Tibial nerve (tissue), 4 donors: ENCODE measurements at places on chromosomes 7 and 10. TPM values are rescaled to one million over a fixed set of nuclear protein-coding genes. Genes with fewer than 3 reads are reported as not detected.

The FBXL13 gene
- 1.3 TPM for total RNA-seq

The GIMAP2 gene
- total RNA-seq, result 22.0 TPM

The ZMIZ2 gene
- 33.5 TPM for total RNA-seq

GRCh38 chr10:96370584-96371157 lies 11.9 kb upstream of the OPALIN start:
- H3K4me3 ChIP-seq, result no peak overlapping the region
- H3K27ac ChIP-seq, result no peak overlapping the region
- no peaks in the 10 kb centered on the region for H3K36me3 ChIP-seq
- no peaks in the 10 kb centered on the region for H3K27me3 ChIP-seq
- no peaks in the 10 kb centered on the region for H3K4me1 ChIP-seq

DNA sequence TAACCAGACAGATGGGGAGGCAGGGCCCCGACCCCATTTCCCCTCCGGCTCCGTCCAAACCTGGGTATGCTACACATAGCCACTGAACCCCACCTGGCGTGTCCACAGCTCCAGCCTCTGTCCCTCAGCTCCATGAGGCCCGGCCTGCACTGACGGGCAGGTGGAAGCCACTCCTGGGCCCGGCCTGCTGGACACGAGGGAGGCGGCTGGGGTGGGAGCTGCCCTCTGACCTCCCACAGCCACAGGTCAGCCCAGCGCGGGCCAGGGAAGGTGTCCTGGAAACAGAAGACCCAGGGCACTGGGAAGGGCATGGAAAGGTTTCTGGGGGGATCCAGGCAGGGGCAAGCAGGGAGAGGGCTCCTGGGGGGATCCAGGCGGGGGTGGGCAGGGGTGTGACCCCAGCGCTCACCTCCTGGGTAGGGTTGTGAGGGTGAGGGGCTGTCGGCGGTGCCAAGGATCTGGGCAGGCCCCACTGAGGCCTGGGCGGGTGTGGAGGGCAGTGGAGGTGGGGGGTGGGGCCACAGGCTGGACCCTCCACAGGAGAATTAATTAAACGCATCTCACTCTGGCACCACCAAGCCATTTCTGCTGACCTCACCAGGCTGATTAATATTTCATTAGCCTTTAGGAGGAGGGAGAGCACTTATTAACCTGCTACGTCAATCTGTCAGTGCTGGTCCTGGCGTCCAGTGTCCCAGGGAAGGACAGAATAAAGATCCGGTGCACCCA lies 108.9 kb downstream of the UNCX start:
- H3K27ac ChIP-seq, result no peak overlapping the region
- DNase-seq, result no peak
- H3K36me3 ChIP-seq, result no peaks in the 10 kb centered on the region
- no peak overlapping the region for H3K4me3 ChIP-seq

- H3K4me3 ChIP-seq, result no peak overlapping the region
- DNase-seq, result no peak
- H3K36me3 ChIP-seq, result no peaks in the 10 kb centered on the region
- H3K4me1 ChIP-seq, result no peaks in the 10 kb centered on the region
- no peak overlapping the region for H3K27ac ChIP-seq
These were observed 357.7 kb downstream of the FGFR2 start for GRCh38 chr10:121240556-121240955.

DNA sequence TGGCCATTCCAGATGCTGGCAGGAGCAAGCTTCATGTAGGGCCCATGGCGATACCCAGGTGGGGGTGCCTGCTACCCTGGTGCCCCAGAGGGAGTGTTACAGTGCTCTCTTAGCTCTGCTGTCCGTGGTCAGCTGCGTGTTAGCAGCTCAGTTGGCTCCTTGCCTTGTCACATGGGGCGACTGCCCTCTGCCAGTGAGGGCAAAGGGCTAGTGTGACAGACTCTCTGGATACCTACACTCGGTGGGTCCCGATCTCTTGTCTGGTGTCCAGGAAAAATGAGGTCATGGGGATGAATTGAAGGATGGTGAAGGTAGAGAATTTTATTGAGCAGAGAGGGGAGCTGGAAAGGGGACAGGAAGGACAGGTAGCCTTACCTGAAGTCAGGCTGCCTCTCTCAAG lies 152.2 kb downstream of the CYP26A1 start:
- no peaks in the 10 kb centered on the region for H3K36me3 ChIP-seq
- no peaks in the 10 kb centered on the region for H3K4me1 ChIP-seq
- H3K4me3 ChIP-seq, result no peak overlapping the region
- no peaks in the 10 kb centered on the region for H3K27me3 ChIP-seq
- H3K27ac ChIP-seq, result no peak overlapping the region

The SORBS1 gene
- total RNA-seq, result 427 TPM

DNA sequence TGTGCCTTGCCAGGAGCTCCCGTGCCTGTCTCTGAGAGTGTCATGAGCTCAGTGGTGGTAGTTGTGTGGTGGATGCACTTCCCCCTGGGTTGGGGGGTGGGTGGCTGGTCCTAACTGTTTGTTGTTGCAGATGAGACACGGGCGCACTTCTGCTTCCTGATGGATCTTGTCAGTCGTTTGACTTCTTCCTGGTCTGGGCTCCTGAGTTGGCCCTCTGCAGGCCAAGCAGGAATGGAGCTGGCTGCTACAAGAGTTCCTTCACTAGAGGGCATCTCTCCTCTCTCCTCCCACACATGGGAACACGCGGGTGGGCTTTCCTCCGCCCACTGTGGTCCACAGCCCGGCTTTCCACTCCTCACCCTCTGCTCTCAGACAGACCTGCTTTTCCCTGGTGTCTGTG lies 82.0 kb downstream of the BMS1 start:
- H3K27ac ChIP-seq, result no peak overlapping the region
- H3K4me3 ChIP-seq, result no peak overlapping the region

The KIAA1549 gene
- 2.4 TPM for total RNA-seq

The POU6F2 gene
- 1.3 TPM for total RNA-seq

The EBLN1 gene
- total RNA-seq, result not detected

DNA sequence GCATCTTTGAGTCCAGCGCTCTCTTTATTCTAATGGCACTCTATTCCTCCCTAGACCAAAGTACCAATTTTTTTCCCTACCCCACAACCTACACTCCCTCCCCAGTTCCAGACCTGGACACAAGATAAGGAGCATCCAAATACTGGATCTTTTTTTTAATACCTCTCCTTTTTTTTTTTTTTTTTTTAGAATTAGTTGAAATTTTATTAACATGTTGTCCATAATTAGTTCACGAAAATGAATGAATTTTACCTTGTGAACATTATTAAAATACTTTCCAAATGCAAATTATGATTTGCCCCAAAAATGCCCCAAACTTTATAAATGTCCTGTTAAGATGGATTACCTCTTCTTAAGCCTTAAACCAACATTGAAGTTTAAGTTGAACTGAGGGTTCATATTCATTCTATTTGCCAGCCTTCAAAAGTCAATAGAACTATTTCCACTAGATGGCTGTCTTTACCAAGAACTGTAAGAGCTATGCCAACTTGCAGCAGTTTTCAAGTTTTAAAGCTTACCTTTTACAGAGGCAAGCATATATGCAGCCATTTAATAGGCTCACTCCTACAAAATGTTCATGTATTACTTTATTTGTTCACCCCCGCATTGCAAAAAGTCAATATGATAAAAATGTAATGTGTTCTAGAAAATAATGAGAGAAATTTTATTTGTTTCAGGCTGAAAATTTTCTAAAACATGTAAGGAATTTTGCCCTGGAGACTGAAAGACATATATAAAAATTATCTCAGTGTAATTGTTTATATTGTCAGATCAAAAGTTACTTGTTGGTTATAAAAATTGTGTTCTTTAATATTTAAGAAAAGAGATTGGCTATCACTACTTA lies 39.7 kb upstream of the TNKS2 start:
- H3K27ac ChIP-seq, result no peak overlapping the region
- no peak for DNase-seq
- H3K36me3 ChIP-seq, result no peaks in the 10 kb centered on the region
- no peaks in the 10 kb centered on the region for H3K4me1 ChIP-seq

The FAM241B gene
- total RNA-seq, result 4.2 TPM

DNA sequence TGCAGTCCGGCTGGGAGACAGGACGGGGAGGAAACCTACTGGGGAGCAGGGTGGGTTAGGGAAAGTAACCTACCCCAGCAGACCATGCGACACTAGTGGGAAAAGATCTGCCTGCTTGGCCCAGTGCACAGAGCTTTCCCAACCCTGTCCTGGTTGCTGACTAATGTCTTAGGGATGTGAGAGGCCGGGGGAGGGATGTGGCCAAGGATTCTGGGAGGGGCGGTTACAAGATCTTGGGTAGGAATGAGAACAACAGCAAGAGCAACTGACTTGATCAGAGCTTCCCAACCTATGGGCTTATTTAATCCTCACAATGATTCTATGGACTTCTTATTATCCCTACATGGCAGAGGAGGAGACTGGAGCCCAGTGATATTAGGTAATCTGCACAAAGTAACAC lies 24.0 kb upstream of the EIF5AL1 start:
- no peaks in the 10 kb centered on the region for H3K36me3 ChIP-seq
- H3K4me1 ChIP-seq, result peaks cover 42% of the 10 kb centered on the region
- DNase-seq, result peak; percentile 77
- H3K4me3 ChIP-seq, result no peak overlapping the region
- H3K27ac ChIP-seq, result peak overlapping the region; percentile 60

- no peak overlapping the region for H3K4me3 ChIP-seq
- no peak overlapping the region for H3K27ac ChIP-seq
- peak; percentile 64 for DNase-seq
- no peaks in the 10 kb centered on the region for H3K27me3 ChIP-seq
- H3K4me1 ChIP-seq, result no peaks in the 10 kb centered on the region
- peaks cover 56% of the 10 kb centered on the region for H3K36me3 ChIP-seq
These were observed 20.2 kb downstream of the PDCD11 start for GRCh38 chr10:103416436-103417147.

DNA sequence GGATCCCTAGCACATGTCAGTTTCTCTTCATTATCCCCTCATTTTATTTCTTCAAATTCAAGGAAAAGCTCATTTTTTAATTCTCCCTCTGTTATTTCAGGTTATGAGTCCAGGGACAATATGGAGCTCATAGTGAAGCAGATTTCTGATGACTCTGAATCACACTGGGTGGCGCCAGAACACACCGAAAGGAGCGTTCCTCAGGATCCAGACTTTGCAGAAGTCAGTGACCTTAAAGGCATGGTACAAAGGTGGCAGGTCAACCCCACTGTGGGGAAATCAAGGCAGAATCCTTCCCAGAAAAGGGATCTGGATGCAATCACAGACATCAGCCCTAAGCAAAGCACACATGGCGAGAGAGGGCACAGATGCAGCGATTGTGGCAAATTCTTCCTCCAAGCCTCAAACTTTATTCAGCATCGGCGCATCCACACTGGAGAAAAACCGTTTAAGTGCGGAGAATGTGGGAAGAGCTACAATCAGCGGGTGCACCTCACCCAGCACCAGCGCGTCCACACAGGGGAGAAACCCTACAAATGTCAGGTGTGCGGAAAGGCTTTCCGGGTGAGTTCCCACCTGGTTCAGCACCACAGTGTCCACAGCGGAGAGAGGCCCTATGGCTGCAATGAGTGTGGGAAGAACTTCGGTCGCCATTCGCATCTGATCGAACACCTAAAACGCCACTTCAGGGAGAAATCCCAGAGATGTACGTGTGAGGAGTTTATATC lies 21.4 kb downstream of the ZKSCAN5 start:
- H3K4me3 ChIP-seq, result no peak overlapping the region
- no peaks in the 10 kb centered on the region for H3K27me3 ChIP-seq
- peaks cover 93% of the 10 kb centered on the region for H3K36me3 ChIP-seq
- H3K4me1 ChIP-seq, result no peaks in the 10 kb centered on the region
